ENCODE measurements at places on chromosomes 2 and 18.

DNA sequence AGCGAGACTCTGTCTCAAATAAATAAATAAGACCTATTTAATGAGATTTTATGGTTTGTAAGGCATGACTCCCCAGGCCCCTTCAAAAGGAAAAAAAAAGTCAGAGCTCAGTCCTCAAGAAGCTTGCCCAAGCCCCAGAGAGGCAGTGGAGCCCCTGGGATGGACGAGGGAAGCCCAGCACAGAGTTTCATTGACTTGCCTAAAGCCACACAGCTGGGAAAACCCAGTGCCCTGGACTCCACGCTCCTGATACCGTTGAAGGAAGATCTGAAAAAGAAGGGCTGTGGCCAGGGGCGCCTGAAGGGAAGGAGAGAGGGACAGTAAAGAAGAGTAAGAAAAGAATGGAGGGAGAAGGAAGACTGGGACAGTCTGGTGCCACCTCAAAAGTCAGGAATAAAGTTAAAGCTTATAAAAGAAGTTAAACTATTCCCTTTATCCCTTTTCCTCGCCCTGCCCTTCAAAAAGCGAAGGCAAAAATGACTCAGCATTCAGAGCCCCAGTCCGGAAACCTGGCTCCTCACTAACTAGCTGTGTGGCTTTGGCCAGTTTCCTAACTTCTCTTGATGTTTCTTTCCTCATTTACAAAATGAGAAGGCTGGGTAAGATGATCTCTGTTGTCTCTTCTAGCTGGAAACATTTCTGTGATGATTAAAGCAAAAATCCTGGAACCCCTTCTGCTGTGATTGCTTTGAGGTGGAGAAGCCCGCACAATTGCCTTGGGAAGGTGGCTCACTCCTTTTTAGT is 46.7 kb downstream of the LYPD1 start:
- DNase-seq = no peak

DNA sequence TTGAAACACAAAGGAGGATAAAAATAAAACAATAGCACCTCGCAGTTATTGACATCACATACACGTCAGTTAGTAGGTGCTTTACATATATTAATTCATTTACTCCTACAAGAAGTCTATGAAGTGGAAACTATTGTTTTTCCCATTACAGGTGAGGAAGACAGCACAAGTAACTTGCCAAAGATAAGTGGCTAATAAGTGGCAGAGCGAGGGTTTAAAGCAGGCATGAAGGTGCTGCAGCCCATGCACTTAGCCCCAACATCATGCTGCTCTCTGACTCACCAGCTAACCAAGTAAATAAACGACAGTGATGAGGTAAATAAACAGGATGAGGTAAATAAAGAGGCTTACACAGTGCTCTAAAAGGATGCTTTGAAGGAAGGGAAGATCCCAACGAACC is 498.6 kb upstream of the ZEB2 start:
- no peak for DNase-seq

DNA sequence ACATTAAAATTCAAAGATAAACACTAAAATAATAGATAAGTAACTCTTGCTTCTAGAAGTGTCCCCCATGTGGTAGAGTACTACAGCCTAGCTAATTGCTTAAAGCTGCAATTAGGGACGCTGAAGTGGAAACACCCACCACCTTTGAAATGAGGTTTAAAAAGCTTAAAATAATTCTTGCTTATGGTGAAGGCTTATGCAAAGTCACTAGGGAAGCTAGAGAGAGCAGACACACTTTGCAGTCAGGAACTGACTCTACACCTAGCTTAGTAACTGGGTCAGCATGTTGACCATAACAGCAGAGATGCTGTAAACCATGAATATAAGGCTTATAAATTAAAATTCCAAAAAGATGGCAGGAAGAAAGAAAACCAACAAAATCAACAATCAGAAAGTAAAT is 65.4 kb upstream of the DSG1 start:
- DNase-seq = no peak

GRCh38 chr18:37334631-37335408 is 230.8 kb downstream of the CELF4 start:
- no peak for DNase-seq

DNA sequence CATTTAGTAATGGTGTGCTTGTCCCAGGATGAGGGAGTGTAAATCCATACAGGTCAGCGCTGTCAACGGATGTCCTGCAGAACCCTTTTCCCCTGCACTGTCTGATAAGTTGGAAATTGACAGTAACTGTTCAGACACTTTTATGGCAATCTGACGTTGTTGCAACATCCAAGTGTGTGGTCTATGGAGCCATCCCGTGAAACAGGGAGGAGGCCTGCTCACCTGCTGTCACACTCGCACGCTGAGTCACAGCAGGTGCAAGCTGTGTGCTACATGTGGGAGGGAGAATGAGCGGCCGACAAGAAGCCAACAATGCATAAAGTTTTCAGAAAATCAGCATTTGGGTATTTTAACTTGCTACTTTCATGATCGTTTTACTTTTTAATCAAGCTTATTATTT is 43.7 kb upstream of the RMDN2 start:
- no peak for DNase-seq

DNA sequence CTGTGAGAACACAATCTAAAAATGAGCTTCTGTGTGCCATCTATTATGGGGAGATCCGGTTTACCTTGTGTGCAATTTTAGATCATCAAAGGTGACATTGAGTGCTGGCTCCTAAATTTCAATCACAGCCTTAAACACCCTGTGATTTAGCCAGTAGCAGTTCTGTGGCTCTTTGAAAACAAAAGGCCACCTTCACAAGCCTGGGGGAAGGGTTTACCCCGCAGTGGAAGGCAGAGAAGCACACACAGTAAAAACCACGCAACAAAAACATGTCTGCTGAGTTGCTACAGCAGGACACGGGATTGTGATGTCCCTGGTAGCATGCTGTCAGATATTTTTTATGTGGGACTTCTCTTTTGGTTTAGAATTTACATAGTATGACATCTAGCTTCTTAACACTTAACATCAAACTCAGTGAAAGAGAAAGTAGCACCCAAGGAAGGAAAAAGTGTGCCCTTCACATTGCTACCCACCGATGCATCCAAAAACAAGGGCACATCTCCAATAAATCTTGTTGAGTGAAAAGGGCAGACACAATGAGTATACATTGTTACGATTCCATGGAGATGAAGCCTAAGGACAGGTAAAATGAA is 56.1 kb upstream of the RNF152 start:
- no peak for DNase-seq

DNA sequence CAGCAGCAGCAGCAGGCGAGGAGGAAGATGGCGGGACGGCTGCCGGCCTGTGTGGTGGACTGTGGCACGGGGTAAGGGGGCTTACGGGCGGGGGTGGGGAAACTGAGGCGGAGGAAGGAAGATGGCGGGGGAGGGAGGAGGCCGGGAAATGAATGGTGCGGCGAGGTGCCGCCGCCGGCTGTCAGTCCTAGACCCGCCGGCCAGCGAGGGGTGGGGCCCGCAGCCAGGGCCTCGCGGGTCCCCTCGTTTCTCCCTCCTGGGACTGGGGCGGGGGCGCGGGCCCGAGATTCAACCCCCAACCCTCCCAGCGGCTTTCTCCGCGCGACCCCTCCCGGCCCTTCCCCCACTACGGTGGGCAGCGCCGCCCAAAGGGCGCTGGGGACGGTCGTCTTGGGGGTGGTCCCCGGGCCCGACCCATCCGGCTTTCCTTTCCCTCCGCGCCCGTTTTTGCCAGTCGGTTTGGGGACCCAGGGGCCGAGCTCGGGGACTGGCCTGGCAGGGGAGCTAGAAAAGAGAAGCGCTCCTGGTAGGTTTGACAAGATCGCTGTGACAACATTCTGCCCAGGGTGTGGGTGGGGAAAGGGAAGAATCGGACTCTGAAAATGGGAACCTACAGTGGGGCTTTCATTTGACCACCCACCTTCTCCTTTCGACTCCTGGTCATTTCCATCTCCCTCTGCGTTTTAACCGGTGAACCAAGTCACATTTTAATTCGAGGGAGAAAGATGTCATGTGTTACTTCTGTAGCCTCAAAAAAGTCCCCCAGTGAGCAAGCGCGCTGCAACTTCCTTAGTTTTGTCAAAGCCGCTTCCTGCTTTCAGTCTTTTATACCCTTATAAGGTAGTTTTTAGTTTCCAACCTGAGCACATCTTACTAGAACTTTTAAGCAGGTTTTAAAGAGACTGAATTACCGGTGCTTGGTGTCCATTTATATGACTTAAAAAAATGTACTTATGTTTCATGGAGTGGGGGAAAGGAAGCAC is 655 bp downstream of the ACTR3 start:
- DNase-seq = peak; percentile 49

DNA sequence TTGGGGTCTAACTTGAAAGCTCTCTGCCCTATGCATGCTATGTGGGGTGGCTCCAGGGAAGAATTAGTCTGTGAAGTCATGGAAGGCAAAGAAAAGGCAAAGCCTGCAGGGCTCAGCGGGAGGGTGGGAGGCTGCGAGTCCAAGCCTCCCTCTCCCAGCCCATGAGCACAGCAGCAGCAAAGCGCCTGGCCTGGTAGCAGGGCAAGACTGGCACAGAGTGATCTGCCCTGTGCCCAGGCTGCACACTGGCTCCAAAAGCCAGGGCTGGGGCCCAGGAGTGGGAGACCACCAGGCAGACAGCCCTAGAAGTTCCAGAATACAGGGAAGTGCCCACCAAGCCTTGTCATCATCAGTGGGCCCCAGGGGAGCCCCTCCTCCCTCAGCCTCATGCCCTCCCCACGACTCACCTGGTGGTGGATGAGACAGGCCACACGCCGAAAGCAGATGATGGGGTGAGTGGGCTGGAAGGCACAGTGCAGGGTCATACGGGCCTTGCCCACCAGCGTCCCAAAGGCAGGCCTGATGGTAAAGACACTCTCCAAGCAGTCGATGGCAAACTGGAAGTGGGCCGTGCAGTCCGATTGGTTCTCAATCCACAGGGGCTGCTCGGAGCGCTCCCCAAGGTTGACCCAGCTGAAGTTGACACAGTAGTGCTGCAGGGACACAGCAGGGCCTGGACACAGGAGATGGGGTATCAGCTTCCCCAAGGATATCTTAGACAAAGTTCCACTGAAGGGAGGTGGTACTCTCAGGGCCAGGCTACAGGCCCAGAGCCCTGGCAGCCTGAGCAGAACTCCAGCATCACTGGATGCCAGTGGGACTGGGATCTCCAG is 12.1 kb downstream of the CFAP65 start:
- no peak for DNase-seq

DNA sequence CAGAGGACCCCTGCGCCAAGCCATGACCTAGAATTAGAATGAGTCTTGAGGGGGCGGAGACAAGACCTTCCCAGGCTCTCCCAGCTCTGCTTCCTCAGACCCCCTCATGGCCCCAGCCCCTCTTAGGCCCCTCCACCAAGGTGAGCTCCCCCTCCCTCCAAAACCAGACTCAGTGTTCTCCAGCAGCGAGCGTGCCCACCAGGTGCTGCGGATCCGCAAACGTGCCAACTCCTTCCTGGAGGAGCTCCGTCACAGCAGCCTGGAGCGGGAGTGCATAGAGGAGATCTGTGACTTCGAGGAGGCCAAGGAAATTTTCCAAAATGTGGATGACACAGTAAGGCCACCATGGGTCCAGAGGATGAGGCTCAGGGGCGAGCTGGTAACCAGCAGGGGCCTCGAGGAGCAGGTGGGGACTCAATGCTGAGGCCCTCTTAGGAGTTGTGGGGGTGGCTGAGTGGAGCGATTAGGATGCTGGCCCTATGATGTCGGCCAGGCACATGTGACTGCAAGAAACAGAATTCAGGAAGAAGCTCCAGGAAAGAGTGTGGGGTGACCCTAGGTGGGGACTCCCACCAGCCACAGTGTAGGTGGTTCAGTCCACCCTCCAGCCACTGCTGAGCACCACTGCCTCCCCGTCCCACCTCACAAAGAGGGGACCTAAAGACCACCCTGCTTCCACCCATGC is 3.0 kb downstream of the PROC start:
- no peak for DNase-seq

GRCh38 chr2:41928526-41928925 is 119.3 kb upstream of the PKDCC start:
- DNase-seq = no peak

GRCh38 chr2:39737661-39738060 is 41.4 kb downstream of the THUMPD2 start:
- DNase-seq = no peak

GRCh38 chr2:197934261-197934933 is 130.0 kb downstream of the PLCL1 start:
- no peak for DNase-seq

GRCh38 chr18:61400716-61401115 is 67.5 kb downstream of the CDH20 start:
- DNase-seq = no peak

DNA sequence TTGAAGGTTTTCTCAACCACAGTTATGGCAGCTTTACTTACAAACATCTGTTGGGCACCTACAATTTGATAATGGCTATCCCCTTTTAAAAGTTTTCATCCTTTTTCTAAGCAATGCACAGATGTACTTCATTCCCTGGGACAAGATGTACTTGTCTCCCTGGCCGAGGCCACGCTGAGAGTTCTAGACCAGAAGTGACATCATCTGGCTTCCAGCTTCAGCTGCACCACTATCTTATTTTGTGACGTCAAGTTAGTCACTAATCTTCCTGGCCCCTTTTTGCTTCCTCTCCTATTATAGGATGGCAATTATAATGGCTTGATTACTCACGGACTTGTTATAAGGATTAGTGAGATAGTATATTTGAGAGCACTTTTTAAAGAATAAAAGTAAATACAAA is 386.4 kb downstream of the BCL11A start:
- no peak for DNase-seq

DNA sequence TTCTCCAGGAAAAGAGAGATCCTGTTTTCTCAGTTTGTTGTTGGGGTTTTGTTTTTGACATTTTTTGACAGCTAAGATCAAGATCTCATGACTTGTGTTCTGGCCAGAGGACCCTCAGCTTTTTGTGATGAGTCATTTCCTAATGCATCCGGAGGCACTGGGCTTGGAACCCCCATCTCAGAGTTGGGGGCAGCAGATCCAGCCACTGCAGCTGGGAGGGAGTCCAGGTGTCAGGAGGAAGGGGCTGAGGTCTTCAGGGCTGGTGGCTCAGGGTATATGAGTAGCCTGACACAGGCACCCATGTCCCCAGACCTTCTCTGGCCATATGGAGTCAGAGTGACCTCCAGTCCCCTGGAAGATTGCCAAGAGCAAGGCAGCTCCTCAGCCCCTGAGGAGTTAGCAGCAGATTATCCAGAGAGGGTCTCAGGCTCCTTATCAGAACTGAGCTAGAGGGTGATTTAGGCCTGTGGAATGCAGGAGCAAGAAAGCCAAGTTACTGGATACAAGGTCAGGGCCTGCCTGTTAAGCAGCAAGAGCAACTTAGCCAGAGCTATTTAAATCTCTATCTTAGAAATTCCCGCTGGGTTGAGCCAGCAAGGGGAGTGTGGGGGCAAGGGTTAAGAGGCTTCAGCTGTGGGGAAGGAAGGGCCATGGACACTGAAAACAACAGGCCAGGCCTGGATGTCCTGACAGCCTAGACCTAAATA is 62.4 kb downstream of the TANC1 start:
- no peak for DNase-seq

Measured in hippocampal formation (tissue), 2 donors.